ENCODE measurements at places on chromosomes 1 and 21.

DNA sequence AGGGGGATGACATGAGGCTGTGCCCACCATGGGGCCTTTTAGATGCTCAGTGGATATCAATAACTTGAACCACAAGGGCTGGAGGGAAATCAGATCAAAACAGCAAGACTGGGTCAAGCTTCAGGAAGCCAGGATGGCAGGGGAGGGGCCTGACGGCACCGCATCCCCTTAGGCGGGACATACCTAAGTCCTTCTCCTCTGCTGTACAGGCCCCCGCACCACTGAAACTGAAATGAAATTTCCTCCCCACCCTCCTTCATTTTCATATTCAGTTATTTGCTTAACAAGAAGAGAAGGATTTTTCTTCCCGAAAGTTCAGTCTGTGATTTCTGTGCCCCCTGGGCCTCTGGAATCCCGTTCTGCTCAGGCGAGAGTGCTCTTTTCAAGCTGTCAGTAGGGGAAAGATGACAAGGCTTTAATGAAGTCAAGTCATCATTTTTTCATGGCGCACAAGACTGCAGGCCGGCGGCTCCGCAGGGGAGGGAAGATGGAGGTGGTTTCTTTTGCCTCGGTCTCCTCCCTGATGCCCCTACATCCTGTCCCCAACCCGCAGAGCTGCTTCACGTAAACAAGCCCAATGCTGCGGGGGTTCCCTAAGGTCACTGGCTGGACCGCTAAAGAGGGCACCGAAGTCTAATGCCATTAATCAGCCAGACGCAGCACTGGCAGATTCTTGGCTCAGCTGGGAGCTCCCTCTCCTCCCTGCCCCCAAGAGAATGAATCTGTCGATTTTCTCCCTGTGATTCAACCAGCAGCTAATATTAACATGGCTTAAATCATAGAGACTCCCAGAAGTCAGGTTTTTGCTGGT lies 264.8 kb downstream of the C1orf94 start:
- DNase-seq, result no peak

- DNase-seq, result no peak
Measured at GRCh38 chr1:73587080-73587479, 610.9 kb downstream of the LRRIQ3 start.

- DNase-seq, result no peak
Measured at GRCh38 chr1:205483372-205483771, 21.1 kb upstream of the CDK18 start.

- DNase-seq, result no peak
Measured at GRCh38 chr1:30698401-30698981, 24.9 kb downstream of the MATN1 start.

GRCh38 chr21:44764319-44765230 lies 37.0 kb downstream of the UBE2G2 start:
- peak; percentile 9 for DNase-seq

Data from CD4-positive, alpha-beta T cell treated with Interleukin-12 subunit alpha and Interleukin-12 subunit beta, for 1 hour (primary cell).